Cardiac fibroblast (primary cell): ENCODE measurements at places on chromosomes 1 and 21.
A peak's percentile ranks its signal among the peaks of the same experiment; 100 is the strongest.

DNA sequence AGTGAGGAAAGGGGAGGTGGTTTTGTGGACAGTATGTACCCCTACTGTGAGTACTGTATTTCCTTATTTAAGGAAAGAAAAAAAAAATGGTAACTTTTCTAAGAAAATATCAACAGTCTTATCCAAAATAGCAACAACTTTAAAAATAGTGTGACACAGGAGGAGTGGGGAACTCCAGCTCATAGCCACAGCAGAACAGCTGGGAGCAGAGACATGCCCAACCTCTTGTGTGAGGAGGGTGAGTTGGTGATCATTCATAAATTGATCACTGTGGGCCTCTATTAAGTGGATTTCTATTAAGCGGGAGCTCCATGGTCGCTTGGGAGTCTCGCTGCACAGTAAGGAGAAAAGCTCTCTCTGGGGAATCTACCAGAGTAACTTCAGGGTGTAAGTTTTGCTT is 158.8 kb upstream of the DUSP10 start:
- DNase-seq, result no peak

- DNase-seq, result no peak
Observed at GRCh38 chr21:15964236-15964855, 234.6 kb downstream of the USP25 start.

DNA sequence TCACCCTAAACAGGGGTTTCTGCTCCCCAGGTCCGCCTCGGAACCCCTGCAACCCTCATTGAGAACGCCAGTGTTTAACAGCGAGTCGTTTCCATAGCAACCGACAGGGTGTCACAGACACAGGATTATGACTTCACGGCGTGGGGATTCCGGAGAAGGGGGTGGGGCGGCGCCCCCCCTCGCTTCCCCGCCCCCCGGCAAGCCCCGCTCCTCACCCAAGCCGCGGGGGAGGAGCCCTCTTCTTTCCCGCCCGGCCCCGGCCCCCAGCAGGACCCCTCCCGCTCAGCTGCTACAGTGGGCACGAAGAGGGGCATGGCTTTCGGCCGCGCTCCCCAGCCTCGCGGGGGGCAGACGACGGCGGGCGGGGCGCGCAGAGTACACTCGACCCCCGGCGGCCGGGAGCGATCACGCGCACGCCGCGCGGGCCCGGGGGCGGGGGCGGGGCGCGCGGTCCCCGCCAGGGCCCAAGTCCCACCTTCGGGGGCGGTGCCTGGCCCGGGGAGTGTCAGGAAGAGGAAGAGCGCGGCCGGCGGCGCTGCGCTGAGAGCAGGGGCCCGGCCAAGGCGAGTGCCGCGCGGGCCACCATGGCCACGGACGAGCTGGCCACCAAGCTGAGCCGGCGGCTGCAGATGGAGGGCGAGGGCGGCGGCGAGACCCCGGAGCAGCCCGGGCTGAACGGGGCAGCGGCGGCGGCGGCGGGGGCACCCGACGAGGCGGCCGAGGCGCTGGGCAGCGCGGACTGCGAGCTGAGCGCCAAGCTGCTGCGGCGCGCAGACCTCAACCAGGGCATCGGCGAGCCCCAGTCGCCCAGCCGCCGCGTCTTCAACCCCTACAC is at the start of gene EFHD2:
Gene EFHD2 (plus strand): TSS at position 501 of the 835 bp plus-strand sequence. CDS start 84 bp downstream, at position 585.
- peak; percentile 82 for DNase-seq

DNA sequence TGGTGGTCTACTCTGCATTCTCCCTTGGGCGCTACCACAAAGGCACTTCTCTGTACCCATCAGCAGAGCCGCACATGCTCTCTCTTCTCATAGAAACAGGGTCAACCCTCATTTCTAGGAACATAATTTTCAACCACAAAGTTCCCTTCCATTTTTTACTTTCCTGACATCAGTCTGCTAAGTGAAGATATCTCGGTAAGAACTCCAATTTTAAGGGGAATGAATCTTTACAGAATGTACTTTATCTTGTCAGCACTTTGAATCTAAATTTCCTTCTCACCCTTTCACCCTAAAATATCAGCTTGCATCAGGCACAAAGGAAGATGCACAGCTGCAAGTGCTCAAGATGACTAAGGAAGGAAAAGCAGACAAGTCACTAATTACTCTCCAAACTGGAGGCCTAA is 545.9 kb downstream of the SMYD3 start:
- DNase-seq, result peak; percentile 49

- no peak for DNase-seq
Observed at GRCh38 chr1:215529571-215529970, 37.5 kb upstream of the KCTD3 start.

DNA sequence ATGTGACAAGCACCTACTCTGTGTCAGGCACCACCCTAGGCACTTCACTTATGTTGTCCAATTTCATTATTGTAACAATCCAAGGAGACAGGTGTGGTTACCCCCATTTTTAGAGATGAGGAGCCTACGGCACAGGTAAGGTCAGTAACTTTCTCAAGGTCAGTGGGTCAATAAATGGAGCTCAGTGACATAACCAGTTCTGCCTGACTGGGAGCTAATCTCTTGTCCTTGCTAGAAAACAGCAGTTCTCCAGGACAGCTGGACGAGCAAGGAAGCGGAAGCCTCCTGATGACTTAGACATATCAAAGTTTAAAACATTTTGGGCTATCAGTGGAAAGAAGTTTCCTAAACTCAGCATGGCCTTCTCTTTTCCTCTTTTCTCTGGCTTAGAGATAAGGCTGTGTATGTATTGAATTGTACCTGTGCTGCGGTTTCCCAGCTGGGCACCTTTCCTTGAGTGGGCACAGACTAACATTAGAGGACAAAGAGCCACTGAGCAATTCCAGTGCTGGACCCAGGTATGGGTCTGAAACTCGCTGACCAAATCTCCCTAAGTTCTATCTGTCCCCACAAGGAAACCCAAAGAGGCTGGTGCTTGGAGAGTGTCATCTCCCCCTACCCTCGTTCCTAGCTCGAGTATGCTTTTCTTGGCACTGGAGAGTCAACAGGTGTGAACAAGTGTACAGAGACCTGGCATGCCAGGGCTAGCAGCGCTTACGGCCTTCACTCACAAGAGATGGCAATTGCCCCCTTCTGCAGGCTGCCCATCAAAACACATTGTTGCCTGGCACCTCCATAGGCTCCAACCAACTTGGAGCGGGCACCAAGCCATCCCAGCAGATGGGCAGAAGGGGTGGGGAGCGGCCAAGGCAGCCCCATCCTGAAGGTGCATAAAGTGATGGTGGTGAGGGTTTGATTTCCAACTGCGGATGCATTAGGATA is 456.1 kb upstream of the PROX1 start:
- DNase-seq, result no peak

- peak; percentile 73 for DNase-seq
Observed at GRCh38 chr1:115330480-115331013, 7.5 kb downstream of the NGF start.

DNA sequence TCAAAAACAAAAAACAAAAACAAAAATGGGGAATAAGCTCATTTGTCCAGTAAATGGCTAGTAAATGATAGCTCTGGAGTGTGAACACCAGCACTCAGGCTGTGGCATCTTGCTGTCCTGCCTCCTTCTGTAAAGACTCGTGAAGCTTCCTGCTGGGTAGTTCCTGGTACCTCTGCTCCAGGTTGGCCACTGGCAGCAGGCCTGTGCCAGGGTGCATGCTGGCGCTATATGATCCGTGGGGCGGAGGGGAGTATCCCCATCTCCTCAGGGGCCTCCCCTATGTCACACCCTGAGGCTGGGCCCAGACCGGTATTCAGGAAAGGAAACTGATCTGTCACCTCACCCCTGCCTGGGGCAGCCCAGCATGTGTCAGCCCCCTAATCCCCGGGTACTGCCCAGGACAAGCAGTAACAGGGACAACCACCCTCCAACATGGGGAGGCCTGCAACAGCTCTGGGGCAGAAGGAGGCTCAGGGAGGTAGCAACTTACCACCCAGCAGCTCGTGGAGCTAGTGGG is 14.1 kb downstream of the ALPL start:
- DNase-seq, result no peak

- DNase-seq, result no peak
Observed at GRCh38 chr1:10143961-10144485, 66.3 kb upstream of the KIF1B start.

DNA sequence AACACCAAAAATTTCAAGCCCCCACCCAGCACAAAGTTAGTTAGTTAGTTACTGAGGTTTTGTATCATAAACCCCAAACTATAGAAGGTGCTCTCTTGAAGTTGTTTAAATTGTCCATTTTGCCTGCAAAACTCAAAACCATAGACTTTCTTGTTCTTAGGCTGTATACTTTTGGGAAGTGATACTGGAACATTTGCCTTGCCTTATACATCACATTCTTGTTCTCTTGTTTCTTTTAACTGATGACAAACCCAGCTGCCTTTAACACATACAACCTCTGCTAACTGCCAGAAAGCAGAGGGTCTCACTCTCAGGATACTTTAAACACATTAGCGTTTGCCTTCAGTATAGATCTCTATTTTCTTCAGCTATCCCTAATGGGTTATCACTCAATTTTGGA is 570.5 kb downstream of the MRPL39 start:
- DNase-seq, result no peak

DNA sequence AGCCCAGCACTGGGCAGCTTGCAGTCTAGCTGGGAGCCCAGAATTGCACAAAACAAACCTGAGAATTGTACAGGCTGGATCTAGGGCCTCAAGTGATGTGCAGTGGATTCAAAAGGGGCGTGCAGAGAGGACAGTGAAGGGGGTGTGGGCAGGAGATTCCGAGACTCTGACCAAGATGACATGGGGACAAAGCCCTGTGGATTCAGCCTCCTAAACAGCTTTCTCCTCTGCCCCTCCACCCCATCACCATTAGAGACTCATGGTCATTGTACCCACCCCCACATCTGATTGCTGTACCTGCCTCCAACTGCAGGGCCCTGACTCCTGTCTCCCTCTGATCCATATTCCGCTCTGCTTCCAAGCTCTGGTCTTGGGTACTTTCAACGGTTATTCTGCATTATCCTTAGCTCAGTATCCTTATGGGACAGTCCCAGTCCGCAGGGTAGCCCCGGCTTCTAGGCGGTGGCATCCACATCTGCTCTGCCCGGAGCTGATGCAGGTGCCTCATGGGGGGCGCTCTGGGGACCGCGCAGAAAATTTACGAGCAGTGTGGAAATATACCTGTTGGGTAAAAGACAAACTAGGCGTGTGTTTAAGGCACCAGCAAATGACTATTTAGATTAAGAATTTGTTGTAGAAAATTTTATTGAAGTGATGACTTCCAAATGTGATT is 1.7 kb upstream of the BMP8A start:
- no peak for DNase-seq

GRCh38 chr1:211370669-211371068 is 44.0 kb downstream of the TRAF5 start:
- no peak for DNase-seq

DNA sequence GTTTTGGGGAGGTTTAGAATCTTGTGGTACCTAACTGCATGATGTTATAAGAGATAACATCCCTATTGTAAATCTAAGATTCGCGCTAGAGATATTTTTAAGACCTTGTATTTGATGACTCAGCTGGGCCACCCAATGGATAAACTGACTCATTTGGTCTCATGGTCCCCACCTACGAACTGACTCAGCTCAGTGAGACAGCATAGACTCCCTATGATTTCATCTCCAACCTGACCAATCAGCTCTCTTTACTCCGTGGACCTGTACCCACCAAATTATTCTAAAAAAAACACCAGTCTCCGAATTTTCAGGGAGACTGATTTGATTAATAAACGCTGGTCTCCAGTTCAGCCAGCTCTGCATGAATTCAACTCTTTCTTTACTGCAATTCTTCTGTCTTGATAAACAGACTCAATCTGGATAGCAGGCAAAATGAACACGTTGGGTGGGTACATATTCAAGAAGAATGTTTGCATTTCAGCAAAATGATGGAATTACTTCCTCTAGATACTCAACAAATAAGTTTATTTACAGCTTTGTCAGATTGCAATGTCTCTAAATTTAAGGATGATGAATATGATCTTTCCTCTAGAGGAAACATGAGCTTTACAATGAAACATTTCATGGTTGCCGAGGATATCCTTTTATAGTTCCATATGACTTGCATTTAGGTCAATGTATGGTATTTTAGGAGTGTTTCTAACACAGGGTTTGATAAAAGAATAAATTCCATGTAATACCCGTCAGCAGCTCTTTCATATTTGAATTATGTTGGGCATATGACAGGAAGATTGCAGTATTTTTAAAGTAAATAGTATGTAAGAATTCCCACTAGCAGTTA is 516.6 kb upstream of the RGS18 start:
- DNase-seq, result no peak

DNA sequence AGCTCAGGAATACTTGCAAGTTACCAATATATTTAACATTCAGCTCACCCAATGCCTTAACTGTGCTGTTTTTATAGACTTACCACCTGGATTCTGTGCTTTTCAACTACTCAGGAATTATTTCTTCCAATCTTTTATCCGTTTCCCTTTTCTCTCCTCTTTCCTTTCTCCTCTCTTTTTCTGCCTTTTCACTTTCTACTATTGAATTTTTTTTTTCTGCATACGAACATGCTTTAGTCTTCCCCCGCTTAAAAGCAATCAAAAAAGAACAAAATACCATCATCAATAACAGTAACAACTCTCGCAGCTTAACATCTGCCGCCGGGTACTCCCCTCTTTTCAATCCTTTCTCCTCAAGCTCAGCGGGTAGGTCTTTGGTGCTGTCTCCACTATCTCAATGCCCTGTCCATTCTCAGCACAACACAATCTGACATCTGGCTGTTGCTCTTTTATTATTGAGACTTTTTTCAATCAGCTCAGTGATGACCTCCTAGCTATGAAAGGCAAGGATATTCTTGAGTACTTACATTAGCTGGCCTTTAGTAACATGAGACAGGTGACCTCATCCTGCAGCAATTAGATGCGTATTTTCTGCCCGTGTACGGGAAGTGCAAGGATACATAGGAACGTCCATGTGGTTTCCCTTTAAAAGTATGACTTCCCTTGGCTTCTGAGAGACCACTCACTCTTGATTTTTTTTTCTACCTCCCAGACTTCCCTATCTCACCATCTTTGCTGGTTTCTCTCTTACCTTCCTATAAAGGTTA is 40.2 kb upstream of the SIPA1L2 start:
- DNase-seq, result no peak

DNA sequence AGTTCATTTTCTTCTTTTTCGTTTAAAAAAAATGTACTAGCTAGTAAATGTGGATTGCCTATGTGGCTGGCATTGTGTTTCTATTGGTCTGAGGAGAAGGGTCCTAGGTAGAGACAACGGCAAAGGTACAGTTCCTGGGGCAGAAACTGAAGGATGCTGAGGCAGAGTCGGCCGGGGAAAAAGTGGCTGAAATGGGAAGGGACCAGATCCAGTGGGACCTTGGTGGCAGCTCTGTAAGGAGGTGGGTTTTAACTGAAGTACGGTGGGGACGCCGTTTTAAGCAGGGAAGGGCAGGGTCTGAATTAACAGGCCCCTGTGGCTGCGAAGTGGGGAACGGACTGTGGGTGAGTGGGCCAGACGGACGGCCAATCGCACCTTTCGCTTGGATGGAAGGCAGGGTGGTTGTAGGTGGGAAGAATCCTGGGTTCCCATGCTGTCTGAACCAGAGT is 420 bp upstream of the VPS13D start:
- DNase-seq, result no peak

- DNase-seq, result no peak
Observed at GRCh38 chr1:204469304-204469703, 25.3 kb downstream of the PIK3C2B start.

DNA sequence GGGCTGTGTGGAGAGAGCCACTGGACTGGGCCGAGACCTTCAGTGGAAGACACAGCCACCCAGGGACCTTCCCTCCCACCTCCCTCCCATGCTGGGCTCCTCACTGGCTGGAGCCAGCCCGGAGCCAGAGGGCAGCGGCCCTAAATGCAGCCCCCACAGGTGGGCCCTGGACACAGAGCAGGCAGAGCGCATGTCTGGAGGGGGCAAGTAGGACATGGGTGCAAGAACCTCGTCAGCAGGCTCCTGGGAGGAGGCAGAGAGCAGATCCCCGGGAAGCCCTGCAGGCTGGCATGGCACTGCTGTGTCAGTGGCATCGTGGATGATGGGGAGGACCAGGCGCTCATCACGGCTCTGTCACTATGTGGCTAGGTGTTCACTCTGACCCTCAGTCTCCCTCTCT is 45.7 kb downstream of the DMRTB1 start:
- DNase-seq, result no peak
